ENCODE measurements at places on chromosomes 2 and 18.

DNA sequence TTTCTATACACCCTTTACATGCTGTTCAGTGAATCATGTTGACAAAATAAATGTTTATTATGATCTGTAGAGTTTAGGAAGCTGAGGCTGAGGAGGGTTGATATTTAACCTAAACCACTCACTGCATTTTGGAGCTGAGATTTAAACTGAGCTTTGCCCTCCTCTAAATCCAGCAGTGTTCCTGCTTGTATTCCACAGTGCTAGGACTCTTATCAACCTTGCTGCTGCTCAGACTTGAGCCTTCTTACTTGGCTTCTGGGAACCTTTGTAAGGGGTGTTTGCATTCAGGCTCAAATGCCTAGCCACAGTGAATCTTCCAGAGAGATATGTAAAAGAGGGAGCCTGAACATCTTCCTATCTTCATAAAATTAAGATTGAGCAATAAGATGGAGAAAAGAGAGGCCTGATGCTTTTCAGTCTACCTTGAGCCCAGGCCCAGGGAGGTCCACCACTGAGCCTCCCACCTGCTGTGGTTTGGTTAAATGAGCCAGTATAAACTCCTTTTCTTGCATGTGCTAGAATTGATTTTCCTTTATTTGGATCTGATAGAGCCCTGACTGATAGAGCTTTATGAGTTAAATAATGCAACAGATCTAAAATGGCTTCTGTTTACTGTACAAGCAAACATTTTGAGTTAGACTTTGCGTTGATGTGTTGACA is 149.7 kb downstream of the GULP1 start:
- no peak for DNase-seq

DNA sequence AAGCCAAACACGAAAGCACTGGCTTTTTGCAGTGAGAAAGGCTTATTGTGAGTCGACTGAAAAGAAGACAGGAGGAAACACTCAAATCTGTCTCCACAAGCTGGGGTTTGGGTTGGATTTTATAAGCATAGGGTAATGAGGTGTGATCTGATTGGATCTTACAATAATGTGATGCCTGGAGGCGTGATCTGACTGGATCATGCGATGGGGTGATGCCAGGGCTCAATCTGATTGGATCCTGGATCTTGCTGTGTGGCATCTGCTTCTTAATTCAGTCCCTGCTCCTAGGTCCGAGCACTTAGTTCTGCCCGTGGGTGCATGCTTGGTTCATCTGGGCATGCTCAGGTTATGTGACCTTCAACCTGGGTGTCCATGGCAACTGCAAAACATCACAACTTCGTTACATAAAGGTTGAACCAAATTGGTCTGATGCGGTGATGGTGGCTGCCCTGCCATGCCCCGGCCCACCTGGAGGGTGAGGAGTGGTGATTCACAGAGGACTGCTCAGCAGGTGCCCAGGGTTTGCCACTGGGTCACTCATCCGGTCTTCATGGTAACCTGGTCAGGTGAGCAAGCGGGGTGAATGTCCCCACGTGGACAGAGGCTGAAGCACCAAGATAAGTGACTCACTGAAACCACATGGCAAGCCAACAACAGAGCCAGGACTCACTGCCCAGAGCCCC is 111.0 kb downstream of the KCNF1 start:
- DNase-seq, result no peak

- no peak for DNase-seq
Measured at GRCh38 chr2:44470151-44470550, 108.4 kb downstream of the CAMKMT start.

DNA sequence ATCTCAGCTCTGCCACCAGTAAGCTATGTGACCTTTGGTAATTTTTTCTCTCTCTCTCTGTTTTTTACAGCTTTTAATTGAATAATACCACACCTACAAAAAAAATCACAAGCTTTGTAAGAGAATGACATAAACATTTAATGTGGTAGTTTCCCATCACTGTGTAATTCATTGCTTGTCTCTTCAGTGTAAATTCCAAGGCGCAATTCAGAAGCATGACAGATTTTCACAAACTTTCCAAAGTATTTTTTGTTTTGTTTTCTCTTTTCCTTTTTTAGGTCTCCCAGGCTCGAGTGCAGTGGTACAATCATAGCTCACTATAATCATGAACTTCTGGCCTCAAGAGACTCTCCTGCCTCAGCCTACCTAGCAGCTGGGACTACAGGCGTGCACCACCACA is 25.0 kb upstream of the PPM1B start:
- DNase-seq, result no peak

- no peak for DNase-seq
Measured at GRCh38 chr18:76410033-76410432, 85.0 kb downstream of the ZNF516 start.

DNA sequence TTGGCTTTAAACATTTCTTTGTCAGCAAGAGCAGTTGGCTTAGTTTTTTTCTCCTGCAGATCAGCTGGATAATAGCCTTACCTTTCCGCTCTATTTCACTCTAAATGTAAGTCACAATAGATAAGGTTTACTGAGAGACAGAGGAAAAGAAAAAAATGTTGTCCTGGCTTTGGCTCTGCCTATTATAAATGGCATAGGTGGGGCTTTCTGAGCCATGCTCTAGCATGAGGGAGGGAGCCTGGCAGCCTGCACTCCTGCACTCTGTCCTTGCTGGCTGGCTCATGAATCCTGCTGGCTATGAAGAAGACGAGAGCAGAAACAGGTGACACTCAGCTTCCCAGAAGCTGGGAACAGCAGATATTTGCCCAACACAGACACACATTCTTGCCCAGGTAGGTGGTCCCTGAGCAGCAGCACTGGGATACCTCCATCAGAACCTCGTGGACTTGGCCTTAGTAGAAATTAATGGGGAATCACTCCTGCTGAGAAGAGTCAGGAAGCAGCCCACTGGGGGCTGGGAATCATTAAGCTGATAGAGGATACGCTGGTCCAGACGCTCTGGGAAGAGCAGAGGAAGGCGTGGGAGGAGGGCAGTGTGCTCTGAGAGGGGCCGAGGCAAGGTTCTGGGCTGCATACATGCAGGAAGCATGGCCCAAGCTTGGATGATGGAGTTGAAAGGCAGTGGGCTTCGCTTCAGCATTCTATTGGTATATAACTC is 514.4 kb upstream of the HS6ST1 start:
- no peak for DNase-seq

GRCh38 chr2:74910245-74910644 is 48.2 kb upstream of the POLE4 start:
- no peak for DNase-seq

GRCh38 chr2:207475546-207475945 is 54.2 kb upstream of the CREB1 start:
- no peak for DNase-seq

DNA sequence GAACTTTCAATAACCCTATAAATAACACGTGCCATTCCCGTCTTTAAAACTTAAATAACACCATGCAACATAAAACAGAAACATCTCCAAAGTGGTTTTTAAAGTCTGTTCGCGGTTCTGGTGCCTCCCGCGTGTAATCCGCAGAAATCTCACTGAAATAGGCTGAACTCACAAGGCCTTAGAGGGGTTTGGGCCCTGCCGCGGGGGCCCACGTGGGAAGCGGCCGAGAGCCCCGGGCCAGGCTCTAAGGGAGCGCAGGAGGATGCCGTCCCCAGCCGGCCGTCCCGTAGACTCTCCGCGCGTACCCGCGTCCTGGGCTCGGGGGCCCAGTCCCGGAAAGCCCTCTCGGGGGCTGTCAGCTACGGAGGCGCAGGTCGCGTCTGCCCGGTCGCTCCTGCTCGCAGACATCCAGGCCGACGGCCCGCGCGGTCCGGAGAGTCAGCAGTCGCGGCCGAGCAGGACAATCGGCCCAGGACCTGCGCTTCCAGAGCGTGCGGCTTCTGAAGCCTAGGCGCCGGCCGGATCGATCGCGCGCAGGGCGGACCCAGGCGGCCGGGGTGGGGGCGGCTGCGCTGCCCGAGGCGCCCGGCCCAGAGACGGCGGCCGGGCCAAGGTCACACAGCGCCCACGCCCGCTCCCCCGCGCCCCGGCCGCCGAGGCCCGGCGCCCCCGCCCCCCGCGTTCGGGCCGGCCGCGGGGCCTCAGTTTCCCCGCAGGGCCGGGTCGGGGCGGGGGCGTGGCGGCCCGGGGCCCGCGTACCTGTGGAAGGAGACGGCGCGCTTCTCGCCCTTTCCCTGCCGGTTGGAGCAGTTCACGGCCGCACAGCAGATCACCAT is 558 bp downstream of the THAP4 start:
- no peak for DNase-seq

- no peak for DNase-seq
Measured at GRCh38 chr2:43265421-43265820, 39.0 kb upstream of the ZFP36L2 start.

GRCh38 chr18:26479065-26479680 is 69.2 kb downstream of the KCTD1 start:
- no peak for DNase-seq

GRCh38 chr2:186891185-186891621 is 42.2 kb upstream of the ZSWIM2 start:
- no peak for DNase-seq

GRCh38 chr18:59033359-59033758 is 106.3 kb upstream of the SEC11C start:
- no peak for DNase-seq

- peak; percentile 60 for DNase-seq
Measured at GRCh38 chr2:230902180-230902899, 22.7 kb downstream of the GPR55 start.

GRCh38 chr18:65415098-65415497 is 335.7 kb upstream of the CDH7 start:
- no peak for DNase-seq

DNA sequence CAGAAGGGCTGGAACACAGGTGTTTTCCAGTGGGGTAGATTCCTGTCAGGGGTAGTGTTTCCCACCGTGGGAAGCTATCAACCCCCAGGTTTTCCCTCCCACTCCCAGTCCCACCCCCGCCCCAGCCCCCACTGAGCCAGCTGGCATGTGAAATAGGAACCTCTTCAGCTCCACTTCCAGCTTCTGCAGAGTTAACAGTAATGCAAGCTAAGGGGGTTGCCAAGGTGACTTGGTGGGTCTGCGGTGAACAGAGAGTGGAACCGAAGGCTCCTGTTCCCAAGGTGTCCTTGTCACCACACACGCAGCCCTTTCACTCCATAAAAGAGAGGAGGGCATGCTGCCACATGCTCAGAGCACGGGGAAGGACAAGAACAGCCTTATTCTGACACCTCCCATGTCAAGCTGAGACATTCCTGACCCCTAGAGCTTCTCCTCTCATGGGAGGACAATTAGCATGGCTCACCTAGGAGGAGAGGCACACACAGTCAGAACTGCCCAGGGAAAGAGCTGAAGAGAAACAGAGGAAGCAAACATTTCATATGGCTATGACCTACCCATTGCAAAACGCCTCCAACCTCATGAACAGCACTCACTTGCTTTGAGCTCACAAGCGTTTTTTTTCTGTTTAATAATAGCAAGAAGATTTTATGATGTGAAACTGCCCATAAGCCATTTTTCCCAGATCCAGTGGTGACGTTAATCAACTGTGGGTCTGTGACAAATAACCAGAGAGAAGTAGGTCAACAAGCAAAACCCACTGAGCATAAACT is 39.8 kb upstream of the TBC1D8 start:
- no peak for DNase-seq

Measured in stimulated activated CD4-positive, alpha-beta T cell treated with anti-CD3 and anti-CD28 coated beads, Interleukin-12 subunit alpha, Interleukin-12 subunit beta, amount 100 ng/mL, for 48 hours (primary cell).